Activated naive CD4-positive, alpha-beta T cell treated with anti-CD3 and anti-CD28 coated beads, Interleukin-2, amount 50 U/mL, for 72 hours (primary cell): ENCODE measurements at places on chromosomes 13 and 19.

GRCh38 chr19:52297601-52298364, 814 bp downstream of the ZNF480 start:
- DNase-seq: no peak

GRCh38 chr13:110835721-110836604, 78.9 kb downstream of the ANKRD10 start:
- DNase-seq: no peak

DNA sequence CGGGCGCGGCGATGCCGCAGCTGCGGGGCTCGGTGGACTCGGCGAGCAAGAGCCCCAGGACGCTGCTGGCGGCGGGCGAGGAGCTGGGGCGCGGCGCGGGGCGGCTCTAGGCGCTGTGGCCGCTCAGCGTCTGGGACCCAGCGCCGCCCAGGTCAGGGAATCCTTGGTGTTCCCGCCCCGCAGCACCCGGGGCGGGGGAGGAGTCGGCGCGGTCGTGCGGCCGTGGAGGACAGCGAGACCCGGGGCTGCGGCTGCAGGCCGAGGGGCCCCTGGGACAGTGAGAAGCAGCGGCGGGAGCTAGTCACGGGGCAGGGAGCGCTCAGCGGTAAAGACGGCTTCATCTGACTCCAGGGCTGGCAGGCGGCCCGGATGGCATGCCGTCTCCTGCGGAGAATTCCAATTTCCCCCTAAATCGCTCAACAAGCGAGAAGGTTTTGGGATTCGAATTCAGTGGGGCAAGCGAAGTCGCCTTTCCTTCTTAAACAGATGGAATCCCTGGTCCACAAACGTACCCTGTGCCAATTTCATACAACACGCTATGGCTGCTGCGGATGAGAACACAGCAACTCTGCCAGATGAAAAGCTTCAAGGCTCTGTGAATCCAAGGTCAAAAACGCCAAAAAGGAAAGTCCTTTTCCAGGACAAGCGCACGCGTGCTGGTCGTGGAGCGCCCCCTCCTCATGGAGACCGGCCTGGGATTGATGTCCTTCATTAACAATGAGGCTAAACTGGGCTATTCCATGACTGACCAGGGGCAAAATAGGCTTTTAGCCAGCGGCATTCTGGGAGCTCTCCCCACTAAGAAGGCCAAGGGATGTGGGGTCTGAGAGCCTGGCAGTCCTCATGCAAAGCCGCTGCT, 4.2 kb upstream of the ZSCAN4 start:
- DNase-seq: no peak

DNA sequence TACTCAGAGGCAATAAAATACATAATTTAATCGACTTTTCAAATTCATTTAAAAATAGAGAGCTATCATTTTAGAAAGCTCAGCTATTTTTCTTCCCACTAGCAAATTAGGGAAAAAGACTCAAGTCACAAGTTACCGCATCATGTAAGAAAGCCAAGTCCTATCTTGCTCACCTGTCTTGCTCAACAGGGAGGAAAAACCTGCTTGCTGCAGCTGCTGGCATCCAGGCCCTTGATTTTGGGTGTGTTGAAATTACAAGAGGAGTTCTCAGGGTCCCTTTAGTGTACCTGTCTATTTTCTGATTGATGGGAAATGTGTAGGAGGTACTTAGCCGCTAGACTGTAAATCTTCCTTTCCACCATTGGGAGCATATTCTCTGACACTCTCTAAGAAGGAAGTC, 22.2 kb downstream of the SLC10A2 start:
- DNase-seq: no peak

DNA sequence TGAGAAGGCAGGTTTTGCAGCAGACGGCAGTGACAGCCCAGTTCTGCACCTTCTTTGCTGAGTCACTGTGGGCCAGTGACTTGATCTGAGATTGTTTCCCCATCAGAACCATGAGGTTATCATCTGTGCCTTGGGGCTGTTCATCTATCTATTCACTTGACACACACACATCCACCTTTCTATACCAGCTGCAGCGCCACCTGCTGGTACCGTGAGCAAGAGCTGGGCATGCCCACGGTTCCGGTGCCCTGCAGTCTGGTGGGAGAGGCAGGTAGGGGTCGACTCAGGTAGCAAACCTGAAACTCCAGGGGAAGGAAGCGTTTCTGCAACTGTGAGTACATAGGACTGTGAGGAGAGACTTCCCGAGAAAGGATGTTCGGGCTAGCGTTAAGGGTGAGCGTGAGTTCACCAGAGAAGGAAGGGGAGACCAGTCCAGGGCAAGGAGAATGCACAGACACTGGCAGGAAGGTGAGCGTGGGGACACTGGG, 7.5 kb upstream of the LIN7B start:
- DNase-seq: no peak

DNA sequence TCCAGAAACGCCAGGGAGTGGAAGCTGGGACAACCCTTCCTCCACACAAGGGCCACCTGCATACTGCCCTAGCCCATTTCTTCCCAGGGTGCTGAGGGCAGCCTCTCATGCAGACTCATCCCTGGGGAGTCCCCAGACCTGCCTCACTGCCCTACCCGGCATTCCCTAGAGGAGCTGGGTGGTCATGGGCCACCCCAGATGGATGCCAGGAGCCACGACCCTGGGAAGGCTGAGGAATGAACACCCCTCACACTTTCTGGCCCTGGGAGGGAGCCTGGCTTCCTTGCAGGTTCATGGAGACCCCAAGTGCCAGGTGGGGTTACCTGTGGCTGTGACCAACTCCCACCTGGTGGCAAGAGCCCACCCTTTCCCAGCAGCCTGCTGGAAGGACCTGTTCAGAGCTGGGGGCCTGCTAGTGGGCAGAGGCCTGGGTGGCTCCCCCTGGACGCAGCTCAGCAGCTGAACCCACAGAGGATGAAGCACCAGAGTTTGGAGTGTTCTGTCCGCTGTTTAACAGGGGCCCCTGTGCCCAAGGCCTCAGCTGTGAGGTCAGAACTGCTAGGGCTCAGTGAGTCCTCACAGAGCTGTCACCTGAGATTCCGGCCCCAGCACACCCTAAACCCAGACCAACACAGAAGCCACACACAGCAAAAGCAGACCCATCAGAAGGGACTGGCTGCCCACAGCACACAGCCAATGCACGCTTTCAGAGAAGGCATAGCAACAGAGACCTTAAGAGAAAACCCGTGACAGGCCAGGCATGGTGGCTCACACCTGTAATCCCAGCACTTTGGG, 6.6 kb downstream of the ACP4 start:
- no peak for DNase-seq

GRCh38 chr13:27375686-27376326, 48.6 kb upstream of the GTF3A start:
- no peak for DNase-seq

DNA sequence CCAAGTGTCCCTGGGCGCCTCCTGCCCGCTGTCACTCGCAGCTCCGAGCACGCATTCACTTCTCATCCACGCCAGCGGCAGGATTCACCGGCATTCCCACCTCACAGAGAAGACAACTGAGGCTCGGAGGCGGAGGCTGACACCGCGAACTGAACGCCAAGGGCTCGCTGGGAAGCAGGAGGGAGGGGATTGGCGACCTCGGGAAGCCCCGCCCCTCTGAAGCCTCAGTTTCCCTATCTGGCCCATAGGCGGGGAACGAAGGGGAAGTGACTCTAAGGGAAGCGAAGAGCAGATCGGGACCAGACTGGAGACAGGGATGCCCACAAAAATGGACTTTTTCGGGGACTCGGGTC, 256 bp downstream of the MICOS13 start:
- no peak for DNase-seq

GRCh38 chr19:40383668-40384248, 6.2 kb downstream of the HIPK4 start:
- DNase-seq: no peak

DNA sequence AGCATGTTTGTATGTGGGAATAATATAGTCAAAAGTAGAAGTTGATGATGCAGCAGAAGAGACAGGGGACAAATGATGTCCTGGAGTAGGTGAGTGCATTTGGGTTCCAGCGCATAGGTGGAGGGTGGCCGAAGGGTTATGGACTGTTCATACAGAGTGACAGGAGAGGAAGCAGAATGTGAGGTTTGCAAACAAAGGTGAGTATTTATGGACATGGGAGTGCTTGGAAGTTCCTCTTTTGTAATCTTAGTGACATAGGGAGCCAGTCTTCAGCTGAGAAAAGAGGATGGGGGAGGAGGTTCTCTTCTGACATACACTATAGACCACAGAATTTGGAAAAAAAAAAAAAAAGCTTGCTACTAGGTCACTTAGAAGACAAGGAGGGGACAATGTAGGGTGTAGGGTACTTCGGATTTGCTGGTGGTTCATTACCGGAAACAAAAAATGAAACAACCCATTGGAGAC, 331.6 kb downstream of the DLEU7 start:
- no peak for DNase-seq

GRCh38 chr13:65336087-65336749, 1893.9 kb downstream of the PCDH9 start:
- DNase-seq: no peak

DNA sequence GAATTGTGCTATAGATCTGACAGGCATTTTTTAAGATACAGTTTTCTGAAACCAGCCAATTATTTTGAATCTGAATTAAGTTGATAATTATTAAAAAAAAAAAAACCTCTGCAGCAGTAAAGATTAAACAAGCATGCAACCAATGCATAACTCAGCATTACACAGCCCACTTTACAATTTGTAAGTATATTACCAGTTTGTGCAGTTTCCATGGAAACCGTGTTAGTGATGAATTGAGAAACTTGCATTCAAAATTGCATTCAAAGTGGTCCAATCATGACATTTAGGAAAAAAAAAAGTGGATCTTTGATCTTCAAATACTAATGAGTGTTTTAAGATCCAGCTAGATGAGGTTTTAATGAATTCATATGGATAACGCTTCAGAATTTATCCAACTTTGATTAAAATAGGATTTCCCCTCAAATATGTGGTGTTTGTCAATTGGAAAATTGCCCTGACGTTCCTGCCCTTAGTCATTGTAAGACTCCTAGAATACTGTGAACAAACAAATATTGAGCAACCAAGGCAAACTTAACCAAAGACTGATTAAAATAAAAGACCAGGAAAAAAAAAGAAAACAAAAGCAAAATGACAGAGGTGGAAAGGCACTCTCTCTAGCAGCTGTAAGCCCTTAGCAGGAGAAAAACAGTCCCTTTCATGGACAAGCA, 314.8 kb upstream of the MAB21L1 start:
- DNase-seq: no peak

GRCh38 chr19:16496613-16496983, 404 bp downstream of the C19orf44 start:
- DNase-seq: no peak

GRCh38 chr13:99982036-99982730, 599 bp downstream of the ZIC2 start:
- DNase-seq: no peak

DNA sequence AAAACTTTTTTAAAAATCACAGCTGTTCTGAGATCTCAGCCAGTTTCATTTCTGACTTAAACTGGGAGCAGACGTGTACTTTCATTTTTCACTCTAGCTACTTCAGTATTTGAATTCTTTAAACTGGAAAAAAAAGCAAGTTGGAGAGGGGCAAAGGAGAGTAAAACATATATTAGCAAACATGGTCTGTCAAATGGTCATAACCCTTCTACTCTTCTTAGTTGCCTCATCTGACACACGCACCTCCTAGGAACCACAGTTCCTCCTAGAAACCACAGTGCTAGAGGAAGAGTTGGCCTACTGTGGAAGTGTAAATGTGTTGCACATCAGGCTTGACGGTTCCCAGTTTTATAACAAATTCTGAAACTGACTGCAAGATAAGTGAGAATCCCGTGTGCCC, 47.2 kb downstream of the TM9SF2 start:
- no peak for DNase-seq

- no peak for DNase-seq
Observed at GRCh38 chr19:17309965-17310461, 650 bp downstream of the DDA1 start.

DNA sequence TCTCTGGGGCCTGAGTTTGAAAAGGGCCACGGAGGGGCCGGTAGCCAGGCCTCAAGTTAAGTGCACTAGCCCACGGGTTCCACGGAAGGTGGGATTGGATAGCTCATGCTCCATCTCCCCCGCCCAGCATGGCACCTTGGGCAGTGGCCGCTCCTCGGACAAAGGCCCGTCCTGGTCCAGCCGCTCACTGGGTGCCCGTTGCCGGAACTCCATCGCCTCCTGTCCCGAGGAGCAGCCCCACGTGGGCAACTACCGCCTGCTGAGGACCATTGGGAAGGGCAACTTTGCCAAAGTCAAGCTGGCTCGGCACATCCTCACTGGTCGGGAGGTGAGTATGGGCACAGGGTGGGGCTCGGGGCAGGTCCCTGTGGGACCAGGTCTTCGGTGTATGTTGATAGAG, 7.8 kb downstream of the MARK4 start:
- DNase-seq: no peak

DNA sequence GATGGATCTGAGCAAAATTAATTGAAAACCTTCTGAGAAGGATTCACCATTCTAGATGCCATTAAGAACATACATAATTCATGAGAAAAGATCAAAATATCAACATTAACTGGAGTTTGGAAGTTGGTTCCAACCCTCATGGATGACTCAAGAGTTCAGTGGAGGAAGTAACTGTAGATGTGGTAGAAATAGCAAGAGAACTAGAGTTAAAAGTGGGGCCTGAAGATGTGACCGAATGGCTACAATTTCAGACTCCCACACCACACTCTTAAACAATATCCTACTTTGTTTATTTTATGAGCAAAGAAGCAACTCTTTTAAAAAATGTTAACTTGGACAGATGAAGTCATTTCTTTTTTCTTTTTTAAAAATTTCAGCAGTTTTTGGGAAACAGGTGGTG, 354.3 kb downstream of the KLF12 start:
- no peak for DNase-seq

- no peak for DNase-seq
Observed at GRCh38 chr19:17078036-17078919, 2.7 kb downstream of the MYO9B start.

DNA sequence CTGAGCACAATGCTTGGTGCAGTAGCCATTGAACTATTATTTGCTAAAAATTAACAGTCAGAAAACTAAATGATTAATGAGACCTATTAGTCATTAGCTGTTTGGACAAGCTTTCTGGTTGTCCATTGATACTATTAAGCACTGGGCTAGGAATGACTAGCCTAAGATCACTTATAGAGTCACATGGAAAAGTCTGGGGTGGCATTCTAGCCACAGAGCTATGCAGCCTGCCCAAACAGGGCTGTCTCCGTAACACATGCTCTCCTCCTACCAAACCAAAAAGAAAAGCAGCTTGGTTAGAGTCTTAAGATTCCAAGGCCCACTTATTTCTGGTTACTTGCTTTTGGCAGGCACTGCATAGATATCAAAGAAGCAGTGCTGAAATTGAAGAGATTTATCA, 193.5 kb upstream of the NBEA start:
- DNase-seq: no peak

DNA sequence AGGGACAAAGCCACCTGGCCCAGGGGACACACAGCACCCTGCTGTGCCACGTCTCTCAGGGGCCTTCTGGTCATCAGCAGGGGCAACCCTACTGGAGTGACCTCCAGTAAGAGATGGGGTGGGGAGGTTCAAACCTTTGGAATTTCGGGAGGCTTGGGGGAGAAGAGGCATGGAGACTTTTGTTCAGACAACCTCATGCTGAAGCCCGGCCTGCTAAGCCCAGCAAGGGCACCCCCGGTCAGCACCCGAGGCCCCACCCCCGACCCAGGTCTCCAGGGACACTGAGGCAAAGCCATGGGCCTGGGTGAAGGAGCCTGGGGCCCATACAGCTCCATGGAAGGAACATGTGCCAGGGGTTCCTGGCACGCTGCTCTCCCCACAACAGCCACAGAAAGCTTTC, 23.3 kb downstream of the ZNF787 start:
- no peak for DNase-seq

- no peak for DNase-seq
Observed at GRCh38 chr19:5002143-5002542, 33.2 kb downstream of the KDM4B start.
